Activated T-helper 1 cell treated with anti-CD3 and anti-CD28 coated beads, Interleukin-12 subunit alpha, Interleukin-12 subunit beta, Interleukin-2, Interleukin-4 antibody, amounts not matched to agents 30 ng/mL and 10 ng/mL and 1 ng/mL, durations not matched to agents 14 hours and 24 hours and 36 hours (primary cell): ENCODE measurements at places on chromosomes 16 and 17. TPM values are rescaled to one million over a fixed set of nuclear protein-coding genes. Genes with fewer than 3 reads are reported as not detected.

- DNase-seq, result no peak
- no peaks in the 10 kb centered on the region for H3K4me1 ChIP-seq
- H3K36me3 ChIP-seq, result no peaks in the 10 kb centered on the region
- no peak overlapping the region for H3K4me3 ChIP-seq
Observed at GRCh38 chr17:17515934-17516930, 20.0 kb upstream of the RASD1 start.

- H3K4me3 ChIP-seq, result no peak overlapping the region
- H3K27me3 ChIP-seq, result no peaks in the 10 kb centered on the region
- no peak overlapping the region for H3K27ac ChIP-seq
- DNase-seq, result no peak
- no peaks in the 10 kb centered on the region for H3K36me3 ChIP-seq
Observed at GRCh38 chr16:65005696-65006095, 116.2 kb downstream of the CDH11 start.

DNA sequence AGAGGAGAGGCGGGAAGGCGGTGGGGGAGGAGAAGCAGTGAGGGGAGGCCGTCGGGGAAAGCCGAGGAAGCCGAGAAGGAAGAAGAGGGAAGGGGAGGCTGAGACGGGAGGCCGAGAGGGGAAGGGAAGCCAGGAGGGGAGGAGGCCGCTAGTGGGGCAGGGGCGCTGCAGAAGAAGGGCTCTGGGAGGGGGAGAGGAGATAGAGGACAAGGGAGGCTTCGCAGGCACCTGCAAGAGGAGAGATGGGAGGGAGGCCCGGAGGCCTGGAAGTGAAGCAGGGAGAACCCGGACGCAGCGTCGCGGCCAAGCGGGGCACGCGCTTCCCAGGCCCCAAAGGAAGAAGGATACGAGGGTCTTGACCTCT lies 2.3 kb downstream of the C17orf58 start:
- peaks cover 28% of the 10 kb centered on the region for H3K27me3 ChIP-seq
- H3K4me3 ChIP-seq, result peak overlapping the region; percentile 85
- peaks cover 7% of the 10 kb centered on the region for H3K36me3 ChIP-seq
- DNase-seq, result no peak
- peak overlapping the region; percentile 84 for H3K27ac ChIP-seq
- peaks cover 30% of the 10 kb centered on the region for H3K4me1 ChIP-seq

The ARL4D gene
- 3.2 and 4.0 TPM in 2 replicates for total RNA-seq

The SEPTIN12 gene
- total RNA-seq, result not detected in 2 replicates
